Activated T-helper 2 cell treated with anti-CD3 and anti-CD28 coated beads, Interferon-gamma antibody, Interleukin-2, Interleukin-4, amounts not matched to agents 10 μg/mL and 5 μg/mL and 100 μg/mL, durations not matched to agents 14 hours and 24 hours and 36 hours (primary cell): ENCODE measurements at places on chromosomes 7 and 10.

DNA sequence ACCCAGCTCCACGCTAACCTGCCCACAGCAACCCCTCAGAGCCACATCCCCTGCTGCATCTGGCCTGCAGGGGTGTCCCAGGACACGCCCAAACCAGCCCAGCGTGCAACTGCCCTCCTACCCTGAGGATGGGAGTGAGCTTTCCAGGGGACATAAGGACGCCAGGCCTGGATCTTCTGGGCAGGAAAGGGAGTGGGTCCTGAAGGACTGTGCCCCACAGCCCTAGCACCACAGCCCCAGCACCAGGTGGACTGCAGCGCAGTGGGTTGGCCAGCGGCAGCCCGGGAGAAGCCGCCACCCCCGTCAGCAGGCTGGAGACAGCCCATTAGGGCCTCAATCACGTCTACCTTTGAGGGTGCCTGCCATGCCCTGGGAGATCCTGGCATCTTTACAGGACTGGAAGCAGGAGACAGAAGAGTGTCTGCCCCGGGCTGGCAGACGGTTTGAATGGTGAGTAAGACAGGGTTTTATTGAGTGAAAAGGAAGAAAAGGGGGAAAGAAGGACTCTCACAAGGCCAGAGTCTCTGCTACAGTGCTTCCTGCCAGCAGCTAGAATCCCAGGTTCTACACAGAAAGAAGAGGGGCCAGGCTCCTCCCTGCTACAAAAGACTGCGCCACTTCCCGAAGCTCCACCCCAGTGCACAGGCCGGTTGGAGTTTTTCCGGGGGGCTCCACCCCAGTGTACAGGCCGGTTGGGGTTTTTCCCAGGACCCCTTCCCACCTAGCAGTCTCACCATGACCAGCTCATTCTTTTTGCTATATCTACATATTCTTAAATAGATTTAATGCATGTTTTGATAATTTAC lies 69.8 kb upstream of the KCTD7 start:
- DNase-seq, result no peak

DNA sequence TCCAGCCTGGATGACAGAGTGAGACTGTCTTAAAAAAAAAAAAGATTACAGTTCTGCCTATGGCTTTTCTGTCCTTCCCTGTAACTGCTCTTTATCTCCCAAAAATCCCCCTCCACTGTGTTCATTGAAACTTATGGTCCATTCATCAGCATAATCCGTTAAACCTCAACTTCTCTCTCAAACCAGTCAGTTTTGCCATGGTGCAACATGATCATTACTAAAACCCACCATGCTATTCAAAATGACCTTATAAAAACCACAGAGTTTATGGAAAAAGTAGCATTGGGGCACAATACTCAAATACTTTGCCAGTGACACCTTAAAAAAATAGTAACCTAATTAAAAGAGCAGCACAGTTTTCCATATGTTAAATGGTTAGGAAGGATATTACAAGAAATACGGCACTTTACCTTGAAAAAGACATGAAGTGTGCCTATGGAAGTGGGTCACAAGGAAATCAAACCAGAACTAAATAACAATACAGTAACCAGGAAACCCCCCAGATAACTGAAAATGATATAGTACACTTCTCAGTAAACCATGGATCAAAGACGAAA lies 74.0 kb upstream of the ST8SIA6 start:
- no peak for DNase-seq

GRCh38 chr10:67151471-67151870 lies 225.6 kb downstream of the LRRTM3 start:
- DNase-seq, result no peak

GRCh38 chr10:29472301-29473086 lies 162.3 kb downstream of the SVIL start:
- DNase-seq, result no peak

GRCh38 chr7:39094731-39095130 lies 117.0 kb downstream of the POU6F2 start:
- DNase-seq, result no peak

- DNase-seq, result peak; percentile 61
Observed at GRCh38 chr7:22885797-22886261, 63.2 kb upstream of the TOMM7 start.

- no peak for DNase-seq
Observed at GRCh38 chr10:93039721-93040120, 20.9 kb upstream of the CYP26C1 start.

- no peak for DNase-seq
Observed at GRCh38 chr10:70357565-70357964, 24.9 kb downstream of the LRRC20 start.

DNA sequence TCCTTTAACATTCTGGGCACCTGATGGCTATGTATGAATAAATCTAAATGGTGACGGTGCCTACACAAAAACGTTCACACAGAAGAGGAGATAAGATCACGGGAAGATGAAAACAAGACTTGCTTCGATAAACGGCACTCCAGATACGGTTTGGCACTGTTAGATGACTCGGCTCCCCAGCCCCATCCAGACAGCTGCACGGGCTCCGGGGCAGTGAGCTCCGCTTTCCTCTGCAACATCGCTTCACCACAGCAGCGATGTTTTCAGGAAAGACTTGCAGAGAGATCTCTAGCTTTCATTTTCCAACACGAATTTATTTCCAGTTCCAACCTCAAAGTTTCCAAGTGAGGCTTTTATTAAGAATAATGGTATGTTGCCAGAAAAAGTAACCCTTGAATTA lies 132.1 kb downstream of the KLF6 start:
- no peak for DNase-seq

DNA sequence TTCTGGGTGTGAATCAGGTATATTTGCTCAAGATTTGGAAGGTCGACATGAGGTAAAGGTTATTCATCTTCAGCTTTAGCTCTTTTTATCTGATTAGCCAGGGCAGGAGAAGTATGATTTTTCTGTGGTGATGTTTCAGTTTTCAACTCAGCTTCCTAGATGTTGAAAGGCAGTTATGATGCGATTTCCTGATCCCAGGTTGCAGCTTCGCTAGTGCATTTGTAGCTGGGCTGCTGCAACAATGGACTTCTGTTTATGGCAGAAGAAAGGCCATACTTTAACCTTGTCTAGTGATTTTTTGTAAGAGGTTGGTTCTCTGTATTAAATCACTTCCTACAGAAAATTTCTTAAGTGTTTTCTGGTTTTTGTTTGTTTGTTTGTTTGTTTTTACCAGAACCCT lies 619.3 kb downstream of the AUTS2 start:
- DNase-seq, result no peak

- DNase-seq, result no peak
Observed at GRCh38 chr7:90404777-90405176, 1.5 kb downstream of the CLDN12 start.

DNA sequence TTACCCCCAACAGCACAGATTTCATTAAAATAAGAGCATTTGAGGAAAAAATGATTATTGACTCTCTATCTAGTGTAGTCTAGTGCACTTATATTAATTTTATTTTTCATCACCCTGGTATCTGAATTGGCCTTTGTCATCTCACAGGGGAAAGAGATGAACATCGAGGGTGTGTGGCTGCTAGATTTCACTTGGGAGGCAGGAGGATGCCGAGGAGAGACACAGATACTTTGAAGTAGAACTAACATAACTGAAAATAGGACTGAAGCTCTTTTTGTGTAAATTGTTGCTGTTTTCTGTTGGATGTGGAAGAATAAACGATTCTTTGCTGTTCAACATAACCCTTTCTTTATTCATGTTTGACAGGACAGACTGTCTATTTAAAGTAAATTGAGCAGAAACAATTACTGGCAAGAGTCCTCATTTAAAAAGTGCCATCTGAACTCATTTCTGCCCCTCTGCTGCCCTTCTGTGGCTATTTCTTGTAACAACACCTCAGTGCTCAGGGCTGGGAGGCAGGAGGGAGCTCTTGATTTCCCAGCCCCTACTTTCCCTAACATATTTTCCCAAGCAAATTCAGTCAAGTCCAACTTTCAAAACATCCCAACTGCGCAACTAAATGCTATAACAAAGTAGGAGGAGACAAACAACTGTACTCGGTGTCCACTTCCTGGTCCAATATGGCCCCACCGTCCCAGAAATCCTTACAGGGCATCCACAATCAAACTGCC lies 15.6 kb downstream of the LYZL1 start:
- no peak for DNase-seq

- no peak for DNase-seq
Observed at GRCh38 chr7:102859084-102859798, 53.6 kb upstream of the LRRC17 start.

GRCh38 chr10:88428442-88428841 lies 154.7 kb downstream of the RNLS start:
- DNase-seq, result no peak
